ENCODE measurements at places on chromosomes 3 and 15.

GRCh38 chr3:188686324-188686723 lies 485.4 kb upstream of the TPRG1 start:
- DNase-seq, result no peak

GRCh38 chr3:68424796-68425460 lies 507.4 kb downstream of the TAFA4 start:
- DNase-seq, result no peak

- DNase-seq, result no peak
Measured at GRCh38 chr3:11273891-11274291, 1.7 kb downstream of the ATG7 start.

GRCh38 chr3:192747145-192747544 lies 19.8 kb upstream of the FGF12 start:
- no peak for DNase-seq

GRCh38 chr3:169678122-169678521 lies 14.6 kb upstream of the MECOM start:
- DNase-seq, result no peak

DNA sequence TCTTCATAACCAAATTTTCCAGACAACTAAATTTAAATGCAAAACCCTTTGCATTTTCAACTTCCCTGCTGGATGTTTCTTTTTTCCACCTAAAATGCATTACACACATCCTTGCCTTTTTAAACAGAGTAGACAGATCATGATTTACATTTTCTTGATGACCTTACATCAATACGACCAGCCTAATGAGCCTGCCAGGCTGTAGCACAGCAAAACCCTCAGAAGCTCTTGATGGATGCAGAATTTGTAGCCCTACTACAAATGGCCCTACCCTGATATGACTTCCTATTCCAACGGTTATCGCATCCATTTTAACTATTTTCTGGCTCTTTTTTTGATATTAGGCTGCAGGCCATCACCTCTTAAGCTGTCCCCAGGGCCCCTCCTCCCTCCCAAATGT lies 66.3 kb downstream of the NTRK3 start:
- no peak for DNase-seq

DNA sequence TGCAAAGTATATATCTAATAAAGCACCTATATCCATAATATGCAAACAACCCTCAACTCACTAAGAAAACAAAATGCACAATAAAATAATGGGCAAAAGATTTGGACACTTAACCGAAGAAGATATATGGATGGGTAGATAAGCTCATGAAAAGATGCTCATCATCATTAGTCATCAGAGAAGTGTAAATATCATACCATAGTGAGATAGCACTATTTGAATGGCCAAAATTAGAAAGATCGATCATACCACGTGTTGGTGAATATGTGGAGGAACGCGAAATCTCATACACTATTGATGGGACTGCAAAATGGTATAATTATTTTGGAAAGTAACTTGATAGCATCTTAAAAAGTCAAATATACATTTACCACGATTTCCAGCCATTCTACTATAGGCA lies 40.5 kb downstream of the PLS1 start:
- no peak for DNase-seq

DNA sequence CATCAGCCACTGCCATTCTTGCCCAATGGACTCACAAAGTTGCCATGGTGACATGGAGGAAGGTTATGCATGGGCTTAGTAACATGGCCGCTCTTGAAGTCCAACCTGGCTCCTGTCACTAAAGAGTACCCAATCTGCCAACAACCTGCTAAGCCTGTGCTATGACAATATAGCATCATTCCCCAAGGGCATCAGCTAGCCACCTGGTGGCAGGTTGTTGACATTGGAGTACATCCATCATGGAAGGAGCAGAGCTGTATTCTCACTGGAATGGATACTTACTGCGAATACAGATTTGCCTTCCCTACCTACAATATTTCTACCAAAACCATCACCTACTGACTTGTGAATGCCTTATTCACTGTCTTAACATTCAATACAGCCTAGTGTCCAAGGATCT lies 138.9 kb upstream of the RORA start:
- no peak for DNase-seq

DNA sequence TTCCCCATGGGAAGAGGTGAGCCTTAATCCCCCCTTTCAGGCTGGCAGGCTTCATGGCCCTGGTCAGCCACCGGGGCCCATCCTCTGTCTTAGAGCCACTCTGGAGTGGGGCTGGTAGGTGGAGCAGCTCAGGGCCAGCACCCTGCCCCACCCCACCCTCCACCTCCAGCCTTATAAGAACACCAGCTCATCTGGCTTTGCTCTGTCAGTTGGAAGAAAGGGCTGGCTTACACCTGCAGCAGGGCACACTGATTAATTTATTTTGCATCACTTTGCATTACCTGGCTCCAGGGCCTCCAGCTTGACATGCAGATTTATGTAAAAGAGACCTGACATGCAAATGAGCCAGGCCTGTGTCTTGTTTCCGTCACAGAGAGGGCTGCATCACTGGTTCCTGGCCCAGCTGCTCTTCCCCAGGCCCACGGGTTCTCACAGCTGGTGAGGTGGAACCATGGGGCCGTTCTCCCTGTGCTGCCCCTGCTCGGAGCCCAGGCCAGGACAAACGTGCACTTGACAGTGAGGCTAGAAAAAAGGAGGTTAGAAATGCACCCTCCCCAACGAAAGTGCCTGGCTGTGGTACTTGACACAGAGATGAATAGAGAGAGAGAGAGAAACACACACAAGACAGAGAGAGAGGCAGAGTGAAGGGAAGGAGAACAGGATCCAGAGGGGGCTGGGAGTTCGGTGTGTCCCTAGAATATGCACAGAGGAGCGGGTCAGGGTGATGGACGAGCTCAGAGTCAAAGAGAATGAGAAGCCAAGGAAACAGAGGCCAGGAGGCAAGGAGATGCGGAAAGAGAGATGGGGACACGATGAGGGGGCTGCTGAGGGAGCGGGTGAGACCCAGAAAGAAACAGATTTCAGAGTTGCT lies 44.5 kb upstream of the MAGEF1 start:
- no peak for DNase-seq
